ENCODE measurements at places on chromosomes 6 and 20.

DNA sequence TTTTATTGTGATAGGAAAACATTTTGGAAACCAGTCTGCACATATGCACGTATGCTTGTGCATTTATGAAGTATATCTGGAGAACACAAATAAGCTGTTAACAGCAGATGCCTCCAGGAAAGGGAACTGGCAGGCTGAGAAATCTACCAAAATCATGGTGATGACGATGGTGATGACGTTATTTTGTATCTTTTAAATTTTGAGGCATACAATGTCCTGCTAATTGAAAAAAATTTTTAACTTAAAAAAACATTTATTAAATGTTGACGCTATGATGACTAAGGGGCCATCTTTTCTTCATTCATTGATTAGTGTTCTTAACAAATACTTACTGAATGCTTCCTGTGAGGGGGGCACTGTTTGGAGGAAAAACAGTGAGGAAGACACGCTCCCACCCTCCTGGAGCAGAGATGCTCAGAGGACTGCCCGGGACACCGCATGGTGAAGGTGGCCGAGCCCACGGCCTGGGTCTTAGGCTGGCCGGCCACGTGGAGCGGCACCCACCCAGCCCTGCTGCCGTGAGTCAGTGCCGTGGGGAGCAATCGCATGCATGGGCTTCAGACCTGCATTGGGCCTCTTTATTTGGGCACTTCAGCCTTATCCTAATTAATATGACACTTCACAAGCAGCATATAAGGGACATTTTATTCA lies 15.9 kb upstream of the ENTPD6 start:
- no peak for DNase-seq

GRCh38 chr6:119609865-119610264 lies 260.3 kb upstream of the MAN1A1 start:
- DNase-seq, result no peak

DNA sequence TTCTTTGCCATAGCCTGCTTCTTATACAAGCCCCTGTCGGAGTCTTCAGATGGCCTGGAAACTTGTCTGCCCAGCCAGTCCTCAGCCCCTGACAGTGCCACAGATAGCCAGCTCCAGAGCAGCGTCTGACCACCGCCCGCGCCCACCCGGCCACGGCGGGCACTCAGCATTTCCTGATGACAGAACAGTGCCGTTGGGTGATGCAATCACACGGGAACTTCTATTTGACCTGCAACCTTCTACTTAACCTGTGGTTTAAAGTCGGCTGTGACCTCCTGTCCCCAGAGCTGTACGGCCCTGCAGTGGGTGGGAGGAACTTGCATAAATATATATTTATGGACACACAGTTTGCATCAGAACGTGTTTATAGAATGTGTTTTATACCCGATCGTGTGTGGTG lies 29.5 kb downstream of the SLCO4A1 start:
- DNase-seq, result no peak

DNA sequence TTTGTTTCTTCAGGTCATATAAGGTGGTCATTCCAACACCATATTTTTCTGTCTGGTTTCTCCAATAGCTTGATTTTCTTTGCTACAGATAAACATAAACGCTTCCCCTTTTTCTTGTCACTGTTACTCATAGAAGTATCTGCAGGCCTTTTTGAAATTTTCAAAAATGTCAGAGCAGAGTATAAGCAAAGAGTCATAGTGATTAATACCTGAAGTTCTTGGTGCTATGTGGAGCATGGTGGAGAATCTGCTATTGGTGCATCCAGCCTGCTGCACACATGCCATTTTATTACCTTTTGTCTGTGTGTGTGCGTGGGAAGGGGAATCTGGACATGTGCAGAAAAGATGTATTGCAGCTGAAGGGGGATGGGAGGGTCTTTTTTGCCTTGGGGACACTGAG lies 19.7 kb downstream of the STX11 start:
- no peak for DNase-seq

DNA sequence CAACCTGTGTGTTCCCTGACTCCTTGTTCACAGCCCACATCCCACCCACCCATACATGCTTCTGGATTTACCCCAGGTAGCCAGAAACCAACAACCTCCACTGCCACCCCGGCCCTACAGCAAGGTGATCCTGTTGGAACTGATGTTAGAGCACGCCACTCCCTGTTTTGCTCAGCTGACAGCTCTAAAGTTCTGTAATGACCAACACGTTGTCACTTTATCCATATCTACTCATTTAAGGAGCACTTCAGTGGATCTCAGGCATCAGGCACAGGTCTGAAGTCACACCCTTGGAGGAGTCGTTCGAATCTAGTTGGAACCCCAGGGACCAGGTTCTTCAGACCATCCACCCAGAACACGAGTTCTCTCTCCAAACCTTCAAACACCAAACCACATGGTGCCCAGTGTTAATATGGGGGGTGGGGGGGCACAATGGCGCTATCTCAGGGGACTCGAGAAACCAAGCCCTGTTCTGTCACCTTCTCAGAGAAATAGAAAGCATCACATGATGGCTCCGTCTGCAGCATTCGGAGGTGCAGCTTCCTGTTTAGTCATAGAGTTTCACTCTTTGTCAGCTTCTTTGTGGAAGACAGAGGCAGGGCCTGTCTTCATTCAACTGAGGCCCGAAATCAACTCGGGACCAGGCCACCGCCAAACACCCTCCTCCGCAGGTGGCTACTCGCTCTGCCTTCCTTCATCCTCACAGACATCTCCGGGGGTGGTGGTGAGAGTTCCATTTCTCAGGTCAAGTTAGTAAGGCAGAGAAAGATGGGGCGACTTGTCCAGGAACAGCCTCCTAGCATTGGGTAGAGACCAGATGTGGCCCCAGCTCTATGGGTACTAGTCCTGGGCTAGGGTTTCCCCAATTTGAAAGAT lies 142.2 kb downstream of the NFATC2 start:
- DNase-seq, result peak; percentile 60

- no peak for DNase-seq
These were observed 112.5 kb downstream of the EDN3 start for GRCh38 chr20:59412875-59413284.

GRCh38 chr6:9467741-9468140 lies 947.1 kb downstream of the TFAP2A start:
- DNase-seq, result no peak

DNA sequence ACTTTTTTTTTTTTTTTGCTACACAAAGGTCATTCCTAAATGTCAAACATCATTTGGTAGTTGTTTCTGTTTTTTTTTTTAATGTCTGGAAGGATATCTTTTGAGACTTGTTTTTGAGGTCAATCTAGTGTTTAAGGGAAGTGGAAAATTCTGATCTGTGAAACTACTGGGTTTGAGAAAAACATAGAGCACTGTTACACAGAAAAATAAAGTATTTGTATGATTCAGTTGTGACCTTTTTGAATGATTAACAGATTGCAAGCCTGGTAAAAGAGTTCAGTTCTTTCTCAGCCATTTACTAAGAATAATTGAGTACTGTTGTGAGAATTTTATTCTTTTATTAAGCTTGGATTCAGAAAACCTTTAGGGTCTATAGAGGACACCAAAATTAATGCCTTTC lies 276.7 kb downstream of the ADGRB3 start:
- DNase-seq, result no peak

- DNase-seq, result no peak
These were observed 55.4 kb upstream of the SIRPG start for GRCh38 chr20:1712634-1713624.

DNA sequence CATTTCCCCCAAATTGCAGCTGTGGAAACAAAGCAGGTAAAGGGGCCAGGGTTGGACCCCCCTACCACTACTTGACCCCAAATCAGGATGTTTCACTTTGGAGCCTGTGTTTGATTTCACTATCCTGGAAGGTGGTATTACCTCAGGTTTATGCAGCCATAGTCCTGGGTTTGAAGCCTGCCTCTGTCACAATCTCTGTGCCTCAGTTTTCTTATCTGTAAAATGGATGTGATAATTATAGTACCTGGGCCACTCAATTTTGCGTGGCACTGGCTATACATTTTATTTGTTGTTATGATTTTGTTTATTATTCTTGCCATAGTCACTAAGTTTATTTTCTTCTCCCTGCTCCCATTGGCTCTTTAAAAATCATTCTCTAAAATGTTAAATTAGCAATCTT lies 26.7 kb downstream of the JARID2 start:
- no peak for DNase-seq

DNA sequence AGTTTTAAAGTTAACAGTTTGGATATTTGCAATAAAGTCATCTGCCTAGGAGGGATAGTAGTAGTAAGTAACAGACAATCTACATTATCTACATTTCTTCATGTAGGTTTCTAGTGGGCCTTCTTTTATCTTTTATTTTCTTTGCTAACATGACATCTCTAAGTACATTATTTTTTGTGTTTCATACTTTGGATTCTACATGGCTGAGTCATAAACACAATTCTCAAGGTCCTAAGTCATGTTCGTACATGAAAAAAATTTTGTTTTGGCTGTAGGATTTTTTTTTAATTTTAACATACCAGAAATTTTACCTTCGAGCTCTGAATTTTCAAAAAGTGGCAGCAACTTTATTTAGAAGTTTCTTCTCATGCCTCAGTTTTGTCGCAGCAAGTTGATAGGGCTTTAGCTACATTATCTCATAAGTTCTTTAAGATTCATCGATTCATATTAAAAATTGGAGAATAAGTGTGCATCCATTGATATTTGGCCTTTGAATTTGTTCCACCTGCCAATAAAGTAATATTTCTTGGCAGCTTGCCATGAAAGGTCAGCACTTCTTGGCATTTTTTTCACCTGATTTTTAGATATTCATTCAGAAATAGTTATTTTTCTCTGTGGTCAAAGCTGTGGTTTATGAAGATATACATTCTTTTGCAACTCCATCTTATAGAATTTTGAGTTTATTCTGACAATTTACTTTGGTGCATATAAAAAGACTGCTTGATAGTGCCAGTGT lies 146.2 kb downstream of the GRIK2 start:
- no peak for DNase-seq

DNA sequence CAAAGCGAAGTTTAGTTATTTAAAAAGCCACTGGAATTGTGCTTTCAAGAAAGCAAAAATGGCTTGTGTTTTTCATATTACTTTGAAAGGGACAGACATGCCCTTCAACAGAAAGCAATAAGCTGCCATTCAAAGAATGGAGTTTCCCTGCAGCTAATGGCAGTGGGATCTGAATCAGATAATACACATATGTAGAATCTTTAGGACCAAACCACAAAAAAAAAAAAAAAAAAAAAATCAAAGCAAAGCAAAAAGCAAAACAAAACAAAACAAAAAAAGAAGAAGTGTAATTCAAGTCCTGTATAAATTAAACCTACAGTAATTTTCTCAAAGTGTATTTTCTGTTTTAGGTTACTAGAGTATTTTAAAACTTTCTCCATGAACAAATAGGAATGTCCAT lies 63.6 kb upstream of the ZNF217 start:
- no peak for DNase-seq

DNA sequence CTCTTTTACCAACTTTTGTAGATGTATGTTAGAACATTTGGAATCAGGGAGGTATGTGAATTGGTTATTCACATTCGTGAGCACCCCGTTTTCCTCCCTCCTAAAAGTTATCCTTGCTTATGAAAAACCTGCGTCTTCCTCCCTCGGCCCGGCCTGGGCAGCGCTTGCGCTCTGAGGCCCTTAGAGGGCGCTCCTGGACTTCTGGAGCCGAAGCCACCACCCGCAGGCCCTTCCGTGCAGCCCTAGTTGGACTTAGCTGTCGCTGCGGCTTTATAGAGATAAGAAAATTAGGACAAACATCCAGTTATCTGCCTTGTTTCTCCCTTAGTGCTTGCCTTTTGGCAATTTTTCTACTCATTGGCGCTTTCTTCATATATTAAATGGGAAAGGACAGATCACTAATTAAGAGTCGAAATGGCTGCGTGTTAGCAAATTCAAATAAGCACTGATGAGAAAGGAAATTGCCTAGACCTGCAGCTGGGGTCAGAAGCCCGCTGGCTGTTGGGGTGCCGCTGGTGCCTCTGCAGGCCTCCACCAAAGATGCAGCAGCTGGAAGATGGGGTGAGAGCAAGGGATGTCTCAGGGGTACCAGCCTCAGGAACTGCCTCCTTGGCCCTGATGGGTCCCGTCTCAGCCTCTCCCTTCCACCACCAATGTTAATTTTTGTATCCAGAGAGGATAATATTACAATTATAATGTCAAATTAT lies 5.2 kb downstream of the FNDC1 start:
- peak; percentile 63 for DNase-seq

DNA sequence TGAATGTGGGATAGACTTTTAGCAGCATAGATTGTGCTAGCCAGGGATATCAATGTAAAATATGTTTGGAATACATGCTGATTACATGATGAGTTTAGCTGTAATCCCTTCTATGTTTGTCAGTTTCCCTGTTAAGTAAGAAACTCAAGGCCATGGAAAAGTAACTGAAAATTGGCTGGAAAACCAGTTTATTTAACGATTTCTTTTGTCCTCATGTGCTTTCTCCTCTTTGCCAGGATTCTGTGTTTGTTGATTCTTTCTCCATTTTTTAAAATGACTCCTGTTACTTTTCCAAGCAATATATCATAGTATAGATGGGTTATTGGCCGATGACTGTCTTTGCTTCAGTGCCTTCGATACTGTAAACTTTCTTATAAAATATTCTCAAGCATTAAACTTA lies 87.5 kb downstream of the SAMD5 start:
- no peak for DNase-seq

DNA sequence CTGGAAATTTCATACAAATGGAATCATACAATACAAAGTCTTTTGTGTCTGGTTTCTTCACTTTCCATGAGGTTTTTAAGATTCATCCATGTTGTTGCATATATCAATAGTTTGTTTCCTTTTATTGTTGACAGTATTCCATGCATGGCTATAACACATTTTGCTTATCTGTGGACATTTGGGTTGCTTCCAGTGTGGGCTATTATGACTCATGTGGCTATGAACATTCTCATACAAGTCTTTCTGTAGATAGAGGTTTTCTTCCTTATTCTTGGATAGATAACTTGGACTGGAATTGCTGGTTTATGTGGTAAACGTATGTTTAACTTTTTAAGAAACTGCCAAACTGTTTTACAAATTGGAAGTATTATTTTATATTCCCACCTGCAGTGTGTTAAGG lies 30.0 kb upstream of the KIF6 start:
- no peak for DNase-seq

- DNase-seq, result no peak
These were observed 63.1 kb downstream of the GMPR start for GRCh38 chr6:16301511-16301910.

DNA sequence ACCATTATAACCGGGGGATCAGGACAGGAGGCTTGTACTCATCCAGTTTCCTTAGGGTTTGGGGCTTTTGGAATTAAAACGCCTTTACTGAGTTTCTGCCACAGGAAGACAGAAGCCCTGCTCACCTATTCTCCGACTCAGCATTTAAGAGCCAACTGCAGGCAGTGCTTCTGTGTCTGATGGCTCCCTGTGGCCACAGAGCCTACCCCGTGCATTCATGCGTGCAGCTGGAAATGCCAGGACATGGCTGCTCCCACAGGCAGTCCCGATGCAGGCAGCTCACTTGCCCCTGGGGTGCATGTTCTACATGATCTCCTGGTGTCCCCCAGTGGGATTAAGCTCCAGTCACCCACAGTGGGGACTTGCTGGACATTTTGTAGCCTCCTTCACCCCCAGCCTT lies 22.2 kb downstream of the ZNF831 start:
- DNase-seq, result no peak

Data from stimulated activated CD4-positive, alpha-beta T cell treated with anti-CD3 and anti-CD28 coated beads, Interleukin-4, amount 100 ng/mL, for 48 hours (primary cell).